AML-193 (cell line): ENCODE measurements at places on chromosomes 5 and 9.
A peak's percentile ranks its signal among the peaks of the same experiment; 100 is the strongest.

DNA sequence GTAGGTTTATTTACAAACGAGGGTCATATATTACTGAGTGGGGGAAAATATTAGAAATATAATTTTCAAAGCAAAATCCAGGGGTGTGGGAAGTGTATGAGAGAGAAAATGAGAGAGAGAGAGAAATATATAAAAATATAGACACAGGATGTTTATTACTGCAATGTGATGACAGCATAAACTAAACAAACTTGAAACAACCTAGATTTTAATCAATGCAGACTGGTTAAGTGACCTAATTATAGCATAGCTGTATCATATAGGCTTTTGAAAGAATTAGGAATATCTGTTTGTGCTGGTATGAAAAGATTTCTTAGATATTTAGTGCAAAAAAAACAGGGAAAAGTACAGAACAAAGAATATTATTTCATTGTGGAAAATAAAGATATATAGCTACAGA lies 280.5 kb downstream of the ACTL7B start:
- DNase-seq, result no peak

- DNase-seq, result peak; percentile 76
Observed at GRCh38 chr5:59036274-59036961, 453.5 kb downstream of the RAB3C start.

DNA sequence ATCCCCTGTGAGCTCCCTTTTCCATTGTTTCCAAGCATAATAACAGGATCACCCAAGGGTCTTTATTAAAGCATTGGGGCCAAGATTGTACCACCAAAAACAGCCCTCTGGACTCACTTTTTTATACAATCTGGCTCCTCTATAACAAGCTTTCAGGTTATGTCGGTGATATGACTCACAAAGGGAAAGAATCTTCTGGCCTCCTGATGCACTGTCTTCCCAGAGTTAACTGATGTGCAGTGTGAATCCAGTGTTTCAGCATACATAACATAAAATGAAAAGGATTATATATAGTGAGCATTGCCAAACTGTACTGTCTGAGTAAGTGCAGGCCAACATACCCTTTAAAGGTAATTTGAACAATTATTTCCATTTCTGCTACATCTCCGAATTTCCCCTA lies 33.9 kb upstream of the MAN2A1 start:
- DNase-seq, result peak; percentile 8

GRCh38 chr5:36842087-36842486 lies 34.5 kb upstream of the NIPBL start:
- peak; percentile 40 for DNase-seq

DNA sequence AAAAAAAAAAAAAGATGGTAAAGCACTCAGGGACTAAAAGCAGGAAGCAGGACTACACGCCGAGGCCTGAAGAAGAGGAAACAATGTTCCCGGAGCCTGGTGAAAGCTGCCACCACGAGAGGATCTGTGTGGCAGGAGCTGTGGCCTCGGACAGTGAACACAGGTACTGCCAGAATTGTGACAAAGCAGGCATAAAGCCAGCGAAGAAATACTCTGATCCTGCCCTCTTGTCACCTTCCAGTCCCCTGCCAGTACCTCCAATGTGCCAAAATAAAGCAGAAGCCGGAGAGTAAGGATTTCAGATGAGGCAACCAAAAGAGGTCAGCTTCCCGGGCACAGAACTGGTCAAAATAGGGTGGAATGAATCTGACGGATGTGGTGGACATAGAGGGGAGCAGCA lies 211.5 kb upstream of the TARS1 start:
- DNase-seq, result no peak

- peak; percentile 49 for DNase-seq
Observed at GRCh38 chr5:88734191-88734640, 148.8 kb downstream of the MEF2C start.

GRCh38 chr5:99386406-99387077 lies 457.7 kb upstream of the CHD1 start:
- no peak for DNase-seq

- DNase-seq, result no peak
Observed at GRCh38 chr9:86407022-86407421, 52.8 kb upstream of the TUT7 start.

DNA sequence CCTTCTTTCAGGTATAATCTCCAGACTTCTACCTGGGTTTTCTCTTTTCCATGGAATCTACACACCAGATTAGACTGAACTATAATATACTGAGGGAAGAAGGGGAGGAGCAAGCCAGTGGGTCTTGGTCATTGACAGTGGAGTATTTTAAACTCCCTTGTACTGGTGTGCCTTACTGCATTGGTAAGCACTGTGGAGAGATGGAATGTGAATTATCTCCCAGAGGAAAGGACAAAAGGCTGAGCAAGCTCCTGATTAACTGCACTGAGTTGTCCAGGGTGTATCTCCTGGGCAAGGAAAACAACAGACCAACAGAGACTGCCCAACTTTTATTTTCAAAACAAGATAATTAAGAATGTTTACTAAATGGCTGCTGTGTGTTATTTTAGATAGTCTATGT lies 29.8 kb upstream of the SLCO6A1 start:
- no peak for DNase-seq

DNA sequence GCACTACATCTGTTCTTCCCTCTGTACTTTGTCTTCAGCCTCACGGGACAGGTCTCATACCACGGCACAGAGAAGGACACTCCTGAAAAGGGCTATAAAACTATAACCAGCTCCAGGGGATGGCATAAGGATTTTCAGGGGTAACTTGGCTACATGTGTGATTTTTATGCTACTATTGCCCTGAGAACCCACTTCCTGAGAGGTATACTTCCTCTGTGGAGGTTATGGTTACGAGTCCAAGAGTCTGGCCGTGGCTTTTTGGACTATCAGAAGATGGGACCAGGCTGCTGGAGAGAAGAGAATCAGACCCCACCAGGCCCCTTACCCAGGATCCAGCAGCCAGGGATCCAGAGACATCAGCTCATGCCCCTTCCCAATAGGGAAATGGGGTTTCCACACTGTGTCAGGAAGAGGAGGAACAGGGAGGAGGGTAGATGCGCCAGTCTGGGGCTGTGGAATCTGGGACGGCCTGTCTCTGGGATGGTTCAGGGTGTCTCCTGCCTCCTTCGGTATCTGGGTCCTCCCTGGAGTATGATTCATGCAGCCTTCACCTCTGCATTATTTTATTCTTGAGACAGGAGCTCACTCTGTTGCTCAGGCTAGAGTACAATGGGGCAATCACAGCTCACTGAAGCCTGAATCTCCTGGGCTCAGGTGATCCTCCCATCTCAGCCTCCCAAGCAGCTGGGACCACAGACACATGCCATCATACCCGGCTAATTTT lies 29.7 kb downstream of the WHRN start:
- no peak for DNase-seq

GRCh38 chr5:164289526-164289925 lies 784.1 kb downstream of the MAT2B start:
- no peak for DNase-seq

GRCh38 chr5:145243016-145243415 lies 592.1 kb downstream of the PRELID2 start:
- DNase-seq, result no peak

DNA sequence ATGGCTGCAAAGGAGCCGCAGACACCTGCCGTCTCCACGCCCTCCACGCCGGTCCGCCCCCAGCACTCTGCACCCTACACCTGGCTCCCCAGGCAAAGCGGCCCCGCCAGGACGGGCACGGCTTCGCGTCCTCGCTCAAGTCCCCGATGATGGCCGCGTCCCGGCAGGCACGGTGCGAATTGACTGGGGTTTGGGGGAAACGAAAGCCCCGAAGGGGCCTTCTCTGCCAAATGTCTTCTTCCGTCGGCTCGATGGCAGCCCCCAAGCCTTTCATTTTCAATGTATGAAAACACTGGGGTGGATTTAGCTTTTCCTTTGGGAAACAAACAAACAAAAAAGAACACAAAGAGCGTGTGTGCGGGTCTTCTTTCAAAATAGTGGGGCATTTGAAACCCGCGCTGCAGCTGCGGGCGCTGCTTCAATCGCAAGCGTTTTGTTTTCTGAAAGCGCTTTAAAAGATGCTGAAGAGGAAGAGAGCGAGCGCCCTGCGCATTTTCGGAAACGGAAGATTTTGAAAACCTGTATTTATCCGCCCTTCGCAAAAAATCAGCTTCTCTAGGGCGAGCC lies 160.0 kb downstream of the RMI1 start:
- no peak for DNase-seq

GRCh38 chr5:110104726-110105669 lies 415.3 kb downstream of the MAN2A1 start:
- no peak for DNase-seq

DNA sequence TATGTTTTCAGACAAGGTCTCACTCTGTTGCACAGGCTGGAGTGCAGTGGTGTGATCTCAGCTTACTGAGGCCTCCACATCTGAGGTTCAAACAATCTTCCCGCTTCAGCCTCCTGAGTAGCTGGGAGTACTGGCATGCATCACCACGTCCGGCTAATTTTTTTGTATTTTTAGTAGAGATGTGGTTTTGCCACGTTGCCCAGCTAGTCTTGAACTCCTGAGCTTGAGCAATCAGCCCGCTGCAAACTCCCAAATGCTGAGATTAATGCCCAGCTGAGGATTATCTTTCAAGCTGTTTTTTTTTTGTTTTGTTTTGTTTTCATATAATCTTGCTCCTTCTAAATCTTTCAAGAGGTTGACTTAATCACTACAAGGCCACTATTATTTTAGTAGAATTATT lies 47.3 kb upstream of the SLC28A3 start:
- DNase-seq, result no peak

GRCh38 chr5:109324931-109325330 lies 84.8 kb downstream of the PJA2 start:
- peak; percentile 97 for DNase-seq

GRCh38 chr5:104171958-104172690 lies 609.5 kb upstream of the NUDT12 start:
- no peak for DNase-seq

- no peak for DNase-seq
Observed at GRCh38 chr9:5305741-5306140, 1.2 kb upstream of the RLN2 start.

DNA sequence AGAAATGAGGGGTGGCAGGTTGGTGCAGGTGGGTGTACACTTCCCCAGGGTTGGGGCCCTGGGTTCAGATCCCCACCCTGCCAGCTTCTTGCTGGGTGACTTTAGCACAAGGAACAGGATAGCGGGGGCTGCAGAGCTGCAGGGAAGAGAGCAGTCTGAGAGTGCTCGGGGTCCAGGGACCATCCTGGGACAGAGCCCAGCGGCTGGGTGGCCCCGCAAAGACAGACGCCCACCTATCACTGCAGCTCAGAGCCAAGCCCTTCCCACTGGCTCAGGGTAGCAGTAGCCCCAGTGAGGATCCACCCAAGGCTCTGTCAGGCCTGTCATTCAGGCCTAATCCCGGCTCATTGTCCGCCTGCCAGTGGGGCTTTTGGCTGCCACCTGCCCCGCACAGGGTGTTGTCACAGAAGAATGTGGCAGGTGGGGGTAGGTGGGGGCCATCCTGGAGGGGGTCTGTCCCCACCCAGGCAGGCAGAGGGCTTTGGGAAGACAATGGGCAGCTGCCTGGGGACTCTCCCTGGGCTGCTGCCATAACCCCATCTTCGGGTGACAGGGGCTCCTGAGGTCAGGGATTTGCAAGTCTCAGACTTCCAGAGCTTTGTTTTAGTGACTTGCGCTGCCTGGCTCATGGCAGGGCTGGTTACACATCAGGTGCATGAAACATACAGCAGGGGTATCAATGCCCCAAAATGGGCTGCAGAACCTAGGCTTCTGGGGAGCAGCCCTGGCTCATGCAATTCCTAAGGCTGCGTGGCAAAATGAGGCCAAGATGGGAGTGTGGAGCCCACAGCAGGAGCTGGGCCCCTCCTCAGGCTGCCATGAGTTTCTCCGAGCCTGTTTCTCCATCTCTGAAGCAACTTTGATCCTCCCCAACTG lies 52.1 kb downstream of the BARX1 start:
- DNase-seq, result no peak

DNA sequence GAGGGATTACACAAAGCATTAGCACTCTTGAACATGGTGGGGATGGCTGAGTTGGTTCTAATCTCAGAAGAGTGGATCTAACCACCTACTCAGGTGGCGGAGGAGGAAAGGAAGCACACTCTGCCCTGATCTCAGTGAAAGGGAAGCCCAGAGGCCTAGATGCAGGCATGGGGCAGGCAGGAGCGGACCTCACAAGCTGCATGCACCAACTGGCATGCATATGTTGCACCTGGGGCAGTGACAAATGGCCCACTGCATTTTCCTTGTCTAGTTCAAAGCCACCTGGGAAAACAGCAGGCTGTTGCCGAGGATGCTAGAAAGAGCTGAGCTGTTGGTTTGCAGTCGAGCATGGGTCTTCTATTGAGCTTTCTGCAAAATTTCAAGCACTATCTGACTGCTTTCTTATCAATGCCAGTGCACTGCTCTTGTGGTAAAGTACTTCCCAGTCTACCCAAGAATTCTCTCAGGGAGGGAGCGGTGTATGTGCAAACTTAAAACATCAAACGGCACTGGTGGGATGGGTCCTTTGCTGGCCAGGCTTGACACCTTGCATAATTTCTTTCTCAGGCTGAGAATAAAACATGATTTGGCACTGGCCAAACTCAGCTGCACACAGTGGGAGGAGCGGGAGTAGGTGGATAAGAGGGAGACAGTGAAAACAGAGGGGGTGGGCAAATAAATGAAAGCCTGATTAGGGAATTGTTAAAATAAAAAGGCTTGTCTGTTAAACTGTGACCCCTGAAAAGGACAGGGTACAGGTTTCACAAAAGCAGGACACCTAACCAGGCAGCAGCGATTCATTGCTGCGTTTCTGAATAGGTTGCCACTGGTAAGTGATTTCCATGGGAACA lies 108.9 kb downstream of the MARCHF3 start:
- DNase-seq, result no peak

DNA sequence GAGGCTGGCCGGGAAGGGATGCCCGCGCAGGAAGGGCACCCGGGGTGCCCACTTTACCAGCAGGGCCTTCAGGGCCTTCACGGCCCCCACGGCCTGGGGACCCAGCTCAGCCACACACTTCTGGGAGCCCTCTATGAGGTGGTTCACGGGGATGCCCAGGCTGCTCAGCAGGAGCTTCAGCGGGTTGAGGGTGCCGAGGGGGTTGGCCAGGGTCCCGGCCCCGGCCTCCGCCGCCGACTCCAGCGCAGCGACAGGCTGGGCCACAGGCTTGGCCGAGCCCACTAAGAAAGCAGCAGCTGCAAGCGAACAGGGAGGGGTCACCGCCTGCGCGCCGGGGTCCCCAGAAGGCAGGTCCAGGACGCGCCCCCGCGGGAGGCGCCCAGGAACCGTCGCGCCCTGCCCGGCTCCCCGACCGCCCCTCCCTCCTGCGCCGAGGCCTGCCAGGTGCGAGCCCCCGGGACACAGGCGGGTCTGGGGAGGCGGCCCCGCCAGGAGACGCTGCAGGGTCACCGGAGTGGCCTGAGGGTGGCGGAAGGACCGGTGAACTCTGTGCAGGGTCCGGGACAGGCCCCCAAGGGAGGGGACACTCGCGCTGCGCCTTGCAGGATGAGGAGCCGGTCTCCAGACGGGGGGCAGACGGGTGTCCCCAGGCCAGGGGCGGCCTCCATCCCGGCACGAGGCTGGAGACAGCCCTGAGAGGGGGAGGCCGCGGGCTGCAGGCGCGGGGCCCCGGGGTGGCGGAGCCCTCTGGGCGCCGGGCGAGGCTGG lies 572 bp downstream of the SCGB3A1 start:
- DNase-seq, result no peak

- DNase-seq, result no peak
Observed at GRCh38 chr9:38367898-38368297, 24.6 kb upstream of the ALDH1B1 start.
